Activated CD8-positive, alpha-beta memory T cell treated with anti-CD3 and anti-CD28 coated beads for 1 hour (primary cell): ENCODE measurements at places on chromosomes 4 and X.

DNA sequence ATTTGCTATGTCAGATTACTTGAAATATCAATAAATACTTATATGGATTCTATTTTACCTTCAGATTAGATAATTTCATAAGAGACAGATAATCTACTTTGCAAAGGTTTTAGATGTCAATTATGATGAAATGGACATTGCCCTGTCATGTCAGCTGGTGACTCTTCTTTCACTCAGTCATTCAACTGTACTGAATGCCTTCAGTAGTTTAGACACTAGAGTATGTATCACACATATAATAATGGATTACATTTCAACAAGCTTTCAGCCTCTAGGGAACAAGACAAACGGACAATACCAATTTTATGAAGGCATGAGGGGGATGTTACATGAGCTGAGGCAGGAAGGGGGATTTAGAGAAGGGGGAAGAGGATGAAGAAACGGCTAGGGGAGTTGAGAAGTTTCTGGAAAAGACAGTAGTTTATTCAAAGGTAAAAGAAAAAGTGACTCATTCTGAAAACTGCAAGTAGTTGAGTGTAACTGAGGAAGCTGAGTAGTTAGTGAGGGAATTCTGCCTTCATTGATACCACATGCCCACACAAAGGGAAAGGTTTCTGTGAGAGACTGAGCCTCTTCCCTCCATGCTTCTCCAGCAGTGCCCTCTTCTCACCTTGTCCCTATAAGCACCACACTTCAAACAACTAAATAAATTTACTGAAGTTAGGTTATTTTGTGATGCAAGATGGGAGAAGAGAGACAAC lies 25.7 kb downstream of the SLC9B2 start:
- DNase-seq = no peak

- DNase-seq = no peak
These were observed 103.6 kb downstream of the PHOX2B start for GRCh38 chr4:41644915-41645295.

DNA sequence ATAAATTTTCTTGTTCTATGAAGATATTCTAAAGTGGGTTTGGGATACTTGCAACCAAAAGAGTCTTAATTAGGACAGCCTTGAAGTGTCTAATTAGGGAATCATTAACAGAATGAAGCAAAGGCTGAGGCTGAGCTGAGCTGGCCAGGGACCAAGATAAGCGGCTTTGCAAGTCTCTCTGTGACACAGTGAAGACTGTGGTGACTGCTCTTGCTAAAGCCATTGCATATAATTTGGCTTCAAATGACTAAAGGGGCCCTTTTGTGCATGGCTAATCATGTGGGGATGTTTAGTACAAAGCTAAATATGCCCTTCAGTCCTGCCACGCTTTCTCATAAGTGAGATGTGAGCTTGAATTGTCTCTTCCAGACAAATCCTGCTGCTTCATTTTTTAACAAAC lies 31.2 kb upstream of the GYPA start:
- DNase-seq = no peak

GRCh38 chrX:129638917-129639316 lies 15.8 kb downstream of the APLN start:
- DNase-seq = no peak

DNA sequence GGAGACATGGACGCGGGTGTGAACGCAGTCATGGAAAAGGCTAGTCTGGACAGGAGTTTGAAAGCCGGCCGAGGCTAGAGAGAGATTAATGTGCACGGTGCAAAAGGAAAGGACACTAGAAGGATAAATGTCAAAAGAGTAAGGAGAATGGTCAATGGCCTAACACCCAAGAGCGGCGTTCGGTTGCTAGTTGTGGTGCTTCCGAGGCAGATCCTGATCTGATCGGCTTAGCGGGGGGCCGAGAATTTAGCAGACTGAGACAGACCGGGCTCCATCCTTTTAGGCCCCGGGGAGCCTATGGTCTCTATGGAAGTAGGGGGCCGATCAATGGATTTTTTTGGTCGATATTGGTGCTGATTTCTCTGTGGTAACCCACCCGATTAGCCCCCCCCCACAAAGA lies 6.9 kb downstream of the GAGE10 start:
- no peak for DNase-seq

DNA sequence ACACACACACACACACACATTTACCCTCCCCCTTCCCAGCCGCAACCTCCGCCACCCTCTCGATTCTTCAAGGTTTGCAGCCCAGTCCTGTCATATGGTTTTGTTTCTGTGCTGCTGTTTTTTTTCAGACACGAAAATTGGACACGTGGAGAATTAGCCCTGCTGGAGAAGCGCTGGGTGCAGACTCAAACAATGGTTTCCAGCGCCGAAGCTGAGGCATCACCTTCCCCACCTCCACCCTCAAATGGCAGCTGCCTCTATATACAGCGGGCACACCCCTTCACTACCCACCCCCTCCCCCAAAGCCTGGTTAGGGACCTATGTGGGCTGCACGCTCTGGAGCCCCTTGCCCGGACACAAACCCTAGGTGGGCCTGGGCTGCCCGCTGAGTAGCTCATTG lies 87.9 kb downstream of the BCOR start:
- no peak for DNase-seq

DNA sequence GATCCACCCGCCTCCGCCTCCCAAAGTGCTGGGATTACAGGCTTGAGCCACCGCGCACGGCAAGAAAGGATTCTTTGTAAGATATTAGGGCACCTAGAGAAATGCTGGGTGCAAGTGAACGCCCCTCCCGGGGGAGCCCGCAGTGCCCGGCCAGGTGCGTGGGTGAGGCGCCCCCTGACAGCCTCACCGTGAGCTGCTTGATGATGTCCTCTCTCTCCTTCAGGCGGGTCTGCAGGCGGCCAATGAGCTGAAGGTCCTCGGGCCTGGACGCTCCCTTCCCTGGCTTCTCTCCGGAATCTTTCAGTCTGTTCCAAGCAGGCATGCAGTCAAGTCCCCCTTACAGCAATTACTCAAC lies 21.9 kb downstream of the MED28 start:
- no peak for DNase-seq

GRCh38 chrX:123093792-123094191 lies 90.3 kb upstream of the GRIA3 start:
- DNase-seq = no peak

DNA sequence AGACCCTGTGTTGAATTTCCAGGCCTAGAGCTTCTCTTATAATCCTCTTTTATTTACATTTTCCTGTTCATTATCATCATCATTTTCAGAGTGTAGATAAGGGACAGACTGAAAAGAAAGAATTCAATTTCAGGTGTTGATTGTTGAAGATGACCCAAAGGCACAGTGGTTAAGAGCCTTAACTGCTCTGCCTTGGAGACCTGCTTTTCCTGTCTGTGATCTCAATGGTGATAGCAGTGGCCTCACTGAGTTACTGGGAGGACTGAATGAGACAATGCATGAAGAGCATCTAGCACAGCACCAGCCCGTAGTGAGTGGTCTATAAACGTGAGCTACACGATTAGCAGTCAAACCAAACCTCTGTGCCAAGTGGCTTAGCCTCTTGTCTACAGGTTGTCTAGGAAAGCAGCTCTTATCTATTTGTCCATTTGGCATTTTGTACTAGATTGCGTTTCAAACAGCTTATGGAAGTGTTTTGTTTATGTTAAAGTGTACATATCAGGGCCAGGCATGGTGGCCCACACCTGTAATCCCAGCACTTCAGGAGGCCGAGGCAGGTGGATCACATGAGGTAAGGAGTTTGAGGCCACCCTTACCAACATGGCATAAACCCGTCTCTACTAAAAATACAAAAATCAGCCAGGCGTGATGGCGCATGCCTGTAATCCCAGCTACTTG lies 41.5 kb downstream of the SETD7 start:
- no peak for DNase-seq

- DNase-seq = no peak
These were observed 31.4 kb downstream of the VCX2 start for GRCh38 chrX:8139716-8140115.

DNA sequence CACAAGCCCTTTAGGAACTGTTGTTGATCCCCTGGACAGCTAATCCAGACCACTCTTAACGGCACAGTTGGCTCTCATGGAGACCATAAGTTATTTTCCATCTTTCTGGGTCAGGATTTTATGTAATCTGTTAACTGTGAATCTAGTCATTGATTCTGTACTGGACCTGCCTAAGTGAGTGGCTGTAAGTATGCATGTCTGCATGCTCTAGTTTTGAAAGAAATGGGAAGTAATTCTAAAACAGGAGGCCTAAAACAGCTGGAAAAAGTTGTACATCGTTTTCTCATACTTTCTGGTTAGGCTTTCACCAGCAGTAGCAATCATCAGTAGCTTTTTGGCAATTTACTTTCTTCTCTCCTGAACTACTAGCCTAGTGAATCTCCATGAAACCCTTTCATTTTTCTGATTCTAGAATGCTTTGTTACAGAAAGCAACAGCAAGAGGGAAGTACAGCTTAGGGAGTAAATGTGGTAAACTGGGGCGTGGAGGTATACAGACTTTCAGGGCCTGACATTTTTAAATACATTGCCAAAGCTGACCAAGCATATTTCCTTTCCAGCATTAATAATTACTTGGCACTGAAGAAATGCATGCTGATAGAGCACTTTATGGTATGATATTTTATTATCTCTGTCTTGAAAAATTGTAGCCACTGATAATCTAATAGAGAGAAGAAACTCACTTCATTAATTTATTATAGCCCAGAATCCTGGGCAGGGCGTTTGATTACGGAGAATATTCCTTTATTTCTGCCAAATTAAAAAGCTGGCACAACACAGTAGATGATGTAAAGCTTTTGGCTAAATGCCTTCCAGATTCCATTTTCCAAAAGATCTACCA lies 202.7 kb downstream of the BANK1 start:
- DNase-seq = no peak

DNA sequence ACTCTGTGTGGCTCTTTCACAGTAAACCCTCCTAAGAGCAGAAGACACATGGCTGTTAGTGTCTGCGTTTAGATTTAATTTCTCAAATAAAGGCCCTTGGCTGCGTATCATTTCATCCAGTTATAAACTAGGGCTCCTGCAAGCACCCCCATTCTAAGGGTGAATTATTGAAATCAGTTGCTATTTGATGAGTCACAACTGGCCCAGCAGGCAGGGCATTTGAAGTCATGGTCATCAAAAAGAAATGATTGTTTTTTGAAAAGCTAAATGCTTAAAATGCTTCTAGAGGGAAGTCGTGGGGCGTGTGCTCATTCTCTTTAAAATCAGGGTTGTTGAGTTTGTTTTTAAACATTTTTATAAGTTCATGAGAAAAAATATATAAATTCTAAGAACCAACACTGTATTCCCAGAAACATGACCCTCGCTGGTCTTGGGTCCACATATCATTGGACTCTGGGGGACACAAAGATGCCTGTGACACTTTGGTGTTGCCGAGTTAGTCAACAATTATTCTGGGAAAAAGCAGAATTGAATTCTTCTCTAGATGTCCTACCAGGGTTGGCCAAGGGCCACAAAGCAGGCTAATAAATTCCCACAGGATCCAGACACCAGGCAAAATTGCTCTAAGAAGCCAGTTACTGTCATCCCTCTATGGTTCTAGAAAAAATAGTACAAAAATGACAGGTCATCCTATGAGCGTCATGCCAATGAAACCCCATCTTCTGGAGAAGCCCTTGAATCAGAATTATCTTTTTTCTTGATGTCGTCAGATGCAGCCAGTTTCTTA lies 99.5 kb upstream of the MYOZ2 start:
- DNase-seq = no peak

GRCh38 chr4:23923141-23923540 lies 33.3 kb upstream of the PPARGC1A start:
- no peak for DNase-seq

DNA sequence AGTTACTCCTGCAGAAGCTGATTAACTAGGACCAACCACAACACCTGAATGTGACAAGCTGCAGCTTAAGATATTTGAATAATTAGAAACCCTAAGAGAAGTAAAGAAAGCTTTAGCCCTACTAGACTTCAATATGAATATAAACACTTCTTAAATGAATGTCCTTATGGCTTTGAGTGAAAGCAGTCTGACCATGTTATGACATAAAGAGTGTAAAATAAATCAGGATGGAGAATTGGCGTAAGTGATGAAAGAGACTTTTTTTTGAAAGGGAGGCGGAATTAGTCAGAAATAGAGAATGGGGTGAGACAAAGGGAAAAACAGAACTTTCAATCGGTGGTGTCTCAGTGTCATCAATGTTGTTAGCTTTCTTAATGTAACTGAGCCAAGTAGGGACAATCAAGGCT lies 117.2 kb upstream of the MAGEB16 start:
- no peak for DNase-seq

DNA sequence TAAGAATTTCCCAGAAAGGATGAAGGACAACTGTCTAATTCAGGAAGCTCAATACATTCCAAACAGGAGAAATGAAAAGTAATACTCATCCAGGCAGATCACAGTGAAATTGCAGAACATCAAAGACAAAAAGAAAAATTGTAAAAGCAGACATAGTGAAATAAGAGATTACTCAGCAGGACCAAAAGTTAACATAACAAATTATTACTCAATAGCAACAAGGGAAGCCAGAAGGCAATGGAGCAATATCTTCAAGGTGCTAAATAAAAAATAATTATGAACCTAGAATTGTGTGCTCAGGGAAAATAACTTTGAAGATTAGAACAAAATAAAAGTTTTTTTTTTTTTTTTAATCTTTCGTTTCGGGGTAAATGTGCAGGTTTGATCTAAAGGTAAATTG lies 30.5 kb upstream of the ENPP6 start:
- DNase-seq = no peak

DNA sequence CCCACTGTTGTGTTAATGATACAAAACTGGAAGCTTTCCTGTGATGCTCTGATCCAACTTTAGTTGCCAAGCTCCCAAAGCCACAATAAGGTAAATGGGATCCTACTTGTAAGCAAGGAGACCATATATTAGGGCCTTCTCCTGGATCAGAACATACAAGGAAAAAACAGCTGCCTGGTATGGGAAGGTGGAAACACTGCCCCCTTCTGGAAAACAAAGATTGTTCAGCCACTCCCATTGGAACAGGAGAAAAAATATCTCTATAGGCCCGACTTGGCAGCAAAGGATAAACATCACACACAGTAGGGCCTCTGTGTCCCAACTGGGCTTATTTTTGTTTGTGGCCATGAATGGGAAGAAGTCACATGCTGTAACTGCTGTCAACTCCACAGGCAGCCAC lies 166.5 kb downstream of the TBX22 start:
- DNase-seq = no peak

DNA sequence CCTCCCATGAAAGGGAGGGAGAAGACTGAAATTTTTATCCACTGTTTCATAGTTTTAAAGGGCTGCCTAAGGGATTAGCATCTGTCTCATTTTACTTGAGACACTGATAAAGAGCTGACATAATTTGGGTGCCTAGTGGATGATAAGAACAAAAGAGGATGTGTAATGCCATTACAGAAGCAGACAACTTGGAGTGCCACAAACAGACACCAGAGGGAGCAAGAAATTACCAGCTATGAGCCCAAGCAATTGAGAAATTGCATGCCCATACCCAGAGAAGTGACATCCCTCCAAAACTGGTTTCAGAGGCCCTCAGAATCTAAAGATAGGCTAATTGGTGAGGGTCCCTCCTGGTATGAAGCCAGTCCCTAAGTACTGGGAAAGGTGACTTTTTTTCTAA lies 38.5 kb upstream of the POU3F4 start:
- no peak for DNase-seq

- no peak for DNase-seq
These were observed 30.8 kb downstream of the EXOC1 start for GRCh38 chr4:55884093-55884850.

GRCh38 chr4:73211968-73212367 lies 46.6 kb downstream of the ANKRD17 start:
- DNase-seq = no peak
